ENCODE measurements at places on chromosomes 7 and 10.

DNA sequence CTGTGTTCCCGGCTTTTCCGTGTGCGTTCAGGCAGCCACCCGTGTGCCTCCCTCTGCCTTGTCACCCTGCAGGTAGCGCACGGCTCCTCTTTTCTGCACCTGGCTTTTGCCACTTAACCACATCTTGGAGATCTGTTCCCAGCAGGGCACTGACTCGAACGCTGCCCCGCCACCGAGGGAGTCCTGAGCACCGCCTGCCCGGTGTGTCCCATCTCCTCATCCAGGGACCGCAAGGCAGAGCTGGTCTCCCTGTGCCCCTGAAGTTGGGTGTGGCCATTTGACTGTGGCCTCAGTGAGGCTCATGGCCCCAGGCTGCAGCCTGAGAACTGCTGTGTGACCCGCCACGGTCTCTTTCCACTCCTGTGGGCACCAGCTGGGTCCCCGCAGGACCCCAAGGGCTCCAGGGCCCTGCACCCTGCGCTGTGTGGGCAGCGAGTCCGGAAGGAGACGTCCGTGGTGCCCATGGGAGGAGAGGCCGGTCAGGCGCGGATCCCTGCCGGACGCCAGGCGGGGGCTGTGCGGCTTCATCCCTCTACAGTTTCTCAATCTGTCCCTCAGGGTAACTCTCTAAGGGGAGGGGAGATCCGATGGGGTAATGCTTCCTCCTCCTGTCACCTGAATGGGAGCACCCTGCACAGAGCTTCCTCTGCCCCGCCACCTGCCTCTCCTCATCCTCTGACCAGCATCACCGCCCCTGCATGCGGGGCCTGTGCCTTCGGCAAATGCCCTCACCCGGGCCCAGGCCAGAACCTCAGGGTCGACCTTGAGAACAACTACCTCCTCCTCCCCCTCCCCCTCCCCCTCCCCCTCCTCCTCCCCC is 1.8 kb upstream of the INTS1 start:
- no peak for DNase-seq

DNA sequence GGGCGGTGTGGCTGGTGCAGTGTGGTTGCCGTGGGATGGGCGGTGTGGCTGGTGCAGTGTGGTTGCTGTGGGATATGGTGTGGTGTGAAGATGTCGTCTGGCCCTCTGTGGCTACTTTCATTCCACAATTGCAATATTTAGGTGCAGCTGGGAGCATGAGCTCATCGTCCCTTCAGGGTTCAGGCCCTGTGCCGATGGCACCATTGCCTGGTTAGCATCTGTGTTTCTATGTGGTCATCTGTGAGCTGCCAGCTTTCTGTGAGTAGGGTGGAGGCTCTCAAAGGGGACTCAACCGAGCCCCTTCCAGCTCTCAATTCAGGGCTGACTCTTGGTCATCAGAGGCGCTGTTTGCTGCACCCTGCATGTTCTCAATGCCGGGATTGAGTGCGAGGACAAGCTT is 3.6 kb downstream of the ADGRA1 start:
- DNase-seq = no peak

GRCh38 chr7:82477733-82478515 is 34.3 kb upstream of the CACNA2D1 start:
- DNase-seq = no peak

GRCh38 chr10:51642581-51642980 is 56.8 kb downstream of the CSTF2T start:
- no peak for DNase-seq

GRCh38 chr10:70950037-70950436 is 61.7 kb upstream of the PCBD1 start:
- DNase-seq = no peak

DNA sequence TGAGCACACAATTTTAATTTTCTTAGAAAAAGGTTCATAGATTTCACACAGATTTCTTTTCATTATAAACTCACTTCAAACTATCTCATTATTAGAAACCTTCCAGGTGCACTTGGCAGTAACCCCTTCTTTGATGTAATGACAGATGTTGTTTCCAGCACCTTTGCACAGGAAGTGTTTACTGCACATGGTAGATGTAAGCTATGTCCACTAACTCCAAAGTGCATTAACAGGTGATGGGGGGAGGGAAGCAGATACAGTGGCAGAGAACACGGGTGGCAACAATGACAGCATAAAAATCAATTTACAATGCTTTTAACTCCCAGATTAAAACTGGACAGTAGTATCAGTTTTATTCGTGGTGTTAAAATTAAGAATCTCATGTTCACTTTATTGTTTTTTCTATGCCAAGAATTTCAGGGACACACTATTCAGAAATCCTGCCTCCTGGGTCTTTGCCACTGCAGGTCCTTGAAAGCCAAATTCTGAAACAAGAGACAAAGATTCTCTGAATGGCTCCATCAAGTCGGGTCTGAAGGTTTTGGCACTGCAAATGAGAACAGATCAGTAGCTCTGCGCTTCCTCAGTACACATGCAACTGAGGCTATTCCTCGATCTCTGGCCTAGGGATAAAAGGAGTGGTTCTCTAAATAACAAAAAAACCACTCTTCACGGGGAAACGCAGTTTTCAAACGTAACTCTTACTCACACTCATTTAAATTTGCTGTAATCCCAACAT is 187.7 kb downstream of the JAZF1 start:
- no peak for DNase-seq

DNA sequence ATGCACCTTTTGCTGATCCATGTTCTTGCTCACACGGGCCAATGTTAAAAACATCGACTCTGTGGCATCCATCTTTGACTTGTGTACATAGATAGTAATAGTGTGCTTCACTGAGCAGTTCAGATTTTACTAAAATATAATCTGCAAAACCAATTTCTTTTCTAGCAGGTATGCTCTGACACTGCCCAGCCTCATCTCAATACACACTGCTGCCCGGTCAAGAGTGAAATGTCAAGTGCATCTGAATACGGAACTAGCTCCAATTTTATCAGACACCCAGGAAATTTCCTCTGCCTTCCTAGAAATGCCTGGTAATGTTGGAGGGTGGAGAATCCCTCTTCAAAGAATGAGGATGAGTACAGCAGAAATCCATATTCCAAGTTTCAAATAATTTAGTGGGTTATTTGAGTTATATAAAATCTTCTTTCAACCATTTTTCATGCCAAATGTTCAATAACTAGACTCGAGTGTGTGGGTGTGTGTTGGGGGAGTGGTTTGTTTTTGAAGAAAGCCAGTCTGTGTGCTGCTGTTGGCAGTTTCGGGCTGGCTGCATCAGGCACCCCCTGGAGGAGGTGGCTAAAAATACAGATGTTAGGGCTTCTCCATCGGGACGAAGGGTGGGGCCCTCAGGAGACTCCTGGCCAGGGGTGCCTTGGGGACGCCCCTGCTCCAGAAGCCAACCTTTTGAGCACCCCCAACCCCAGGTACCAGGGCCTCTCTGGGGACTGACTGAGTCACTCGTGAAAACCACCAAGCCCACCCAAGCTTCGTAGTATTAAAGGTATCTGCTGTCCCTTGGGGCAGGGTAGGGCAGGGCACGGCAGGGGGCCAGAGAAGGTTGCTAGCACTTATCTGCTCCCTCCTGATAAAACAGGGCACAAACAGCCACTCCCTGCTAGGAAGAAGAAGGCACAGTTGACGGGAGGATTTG is 15.4 kb downstream of the CTBP2 start:
- DNase-seq = no peak

- peak; percentile 95 for DNase-seq
Measured at GRCh38 chr7:13981070-13981469, 8.4 kb downstream of the ETV1 start.

- no peak for DNase-seq
Measured at GRCh38 chr7:114085592-114086501, 167.0 kb upstream of the PPP1R3A start.

GRCh38 chr7:131284702-131285419 is 42.8 kb upstream of the MKLN1 start:
- no peak for DNase-seq

GRCh38 chr10:84523526-84523925 is 195.1 kb downstream of the CCSER2 start:
- DNase-seq = no peak

GRCh38 chr10:3542185-3542611 is 242.8 kb downstream of the KLF6 start:
- DNase-seq = peak; percentile 77

GRCh38 chr10:118977022-118977599 is 52.4 kb upstream of the NANOS1 start:
- DNase-seq = no peak

DNA sequence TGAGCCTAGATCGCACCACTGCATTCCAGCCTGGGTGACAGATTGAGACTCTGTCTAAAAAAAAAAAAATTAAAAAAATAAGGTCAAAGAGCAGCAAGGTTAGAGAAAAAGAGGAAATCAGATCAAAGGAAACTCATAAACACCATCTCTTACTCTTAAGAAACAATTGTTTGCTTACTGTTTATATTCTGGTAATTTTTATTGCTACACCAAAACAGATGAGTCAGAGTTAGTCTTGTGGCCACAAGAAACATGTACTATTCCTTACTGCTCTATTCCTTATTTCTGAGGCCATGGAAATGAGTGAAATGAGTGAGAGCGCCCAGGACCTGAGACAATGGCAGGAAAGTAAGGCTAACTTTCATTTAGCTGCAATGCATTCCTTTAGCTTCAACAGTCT is 387.3 kb downstream of the HPSE2 start:
- DNase-seq = no peak

DNA sequence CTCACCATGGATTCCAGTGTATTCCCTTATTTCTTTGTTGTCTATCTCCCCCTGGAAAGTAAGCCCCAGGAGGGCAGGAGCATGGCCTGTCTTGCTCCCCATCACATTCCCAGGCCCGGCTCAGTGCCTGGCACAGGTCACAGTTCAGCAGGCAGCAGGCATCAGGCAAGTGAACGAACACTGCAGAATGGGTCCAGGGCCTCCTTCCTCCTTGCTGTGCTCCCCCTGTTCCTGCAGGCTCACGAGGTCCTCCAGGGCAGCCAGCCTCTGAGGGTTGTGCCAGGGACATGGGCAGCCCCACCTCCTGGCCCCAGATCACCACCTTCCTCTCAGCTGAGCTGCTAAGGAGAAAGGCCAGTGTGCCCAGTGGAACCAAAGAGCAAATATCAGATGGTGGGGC is 41.8 kb downstream of the PDLIM1 start:
- no peak for DNase-seq

- DNase-seq = no peak
Measured at GRCh38 chr7:1938788-1939433, 268.8 kb downstream of the ELFN1 start.

- no peak for DNase-seq
Measured at GRCh38 chr7:34946486-34946885, 90.8 kb downstream of the DPY19L1 start.

DNA sequence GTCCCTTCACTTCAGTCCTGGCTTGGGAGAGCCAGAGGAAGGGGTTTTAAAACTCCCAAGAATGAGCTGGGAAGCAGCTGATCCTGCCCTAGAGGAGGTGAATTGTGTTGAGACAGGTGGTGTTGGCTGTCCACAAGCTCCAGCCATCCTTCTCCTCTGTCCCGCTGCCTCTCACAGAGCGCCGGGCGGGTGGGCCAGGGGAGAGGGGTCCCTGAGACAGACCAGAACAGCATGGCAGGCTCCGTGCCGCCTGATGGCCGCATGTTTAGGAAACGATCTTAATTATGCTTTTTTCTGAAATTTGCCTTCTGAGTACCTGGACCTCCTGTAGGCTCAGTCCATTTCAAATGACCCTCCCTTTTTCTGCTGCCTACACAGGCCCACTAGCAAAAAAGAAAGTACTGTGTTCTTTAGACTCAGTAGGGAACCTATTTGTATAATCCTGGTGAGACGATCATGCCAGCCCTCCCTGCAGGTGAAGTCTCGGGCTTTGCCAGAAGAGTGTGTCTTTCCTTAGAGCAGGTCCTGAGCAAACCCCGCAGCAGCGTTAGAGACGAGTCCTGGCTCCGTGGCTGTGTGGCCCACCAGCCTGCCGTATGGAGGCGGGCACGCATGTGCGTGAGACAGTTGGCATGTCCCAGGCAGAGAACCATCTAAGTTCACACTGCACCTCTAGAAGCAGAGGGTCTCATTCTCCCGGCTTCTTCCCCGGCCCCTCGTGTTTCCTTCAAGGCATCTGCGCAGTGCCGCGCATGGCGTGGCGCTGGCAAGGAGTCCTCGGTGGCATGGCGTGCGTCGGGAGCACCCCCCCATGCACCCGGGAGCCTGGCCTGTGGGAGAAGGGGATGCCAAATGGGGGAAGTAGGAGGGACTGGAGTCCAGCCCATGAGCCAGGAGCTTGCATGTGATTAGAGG is 26.3 kb upstream of the PWWP2B start:
- DNase-seq = no peak

DNA sequence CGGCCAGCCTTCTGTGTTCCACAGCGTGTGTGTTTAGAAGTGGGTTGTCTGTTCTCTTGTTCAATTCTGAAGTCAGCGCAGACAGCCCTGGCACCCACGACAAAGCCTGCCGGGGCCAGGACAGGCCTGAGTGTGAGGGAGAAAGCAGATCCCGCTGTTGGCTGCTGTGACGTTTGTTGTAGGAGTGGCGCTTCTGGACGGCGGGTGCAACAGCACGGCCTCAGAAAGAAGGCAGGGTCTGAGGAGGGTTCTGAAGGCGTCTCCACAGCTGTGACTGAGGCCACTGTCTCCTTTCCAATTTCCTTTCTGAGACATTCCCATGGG is 76.2 kb downstream of the VIPR2 start:
- DNase-seq = no peak

DNA sequence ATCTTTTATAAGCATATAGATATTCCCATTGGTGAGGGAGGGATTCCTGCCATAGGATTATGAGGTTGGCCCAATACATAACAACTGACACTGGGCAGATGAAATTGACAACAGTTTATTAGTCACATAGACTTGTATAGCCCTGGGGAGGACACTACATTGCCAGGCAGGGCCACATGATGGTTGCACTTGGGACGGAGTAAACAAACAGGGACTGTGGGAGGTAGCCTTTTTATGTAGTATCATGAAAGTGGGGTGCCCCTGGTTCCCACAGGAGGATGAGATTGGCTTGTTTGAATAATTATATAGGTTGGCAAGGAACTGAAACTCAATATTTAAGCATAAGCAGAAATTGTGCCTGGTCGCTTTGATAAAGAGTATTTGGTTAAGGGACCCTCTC is 23.5 kb downstream of the TRIM24 start:
- DNase-seq = no peak

DNA sequence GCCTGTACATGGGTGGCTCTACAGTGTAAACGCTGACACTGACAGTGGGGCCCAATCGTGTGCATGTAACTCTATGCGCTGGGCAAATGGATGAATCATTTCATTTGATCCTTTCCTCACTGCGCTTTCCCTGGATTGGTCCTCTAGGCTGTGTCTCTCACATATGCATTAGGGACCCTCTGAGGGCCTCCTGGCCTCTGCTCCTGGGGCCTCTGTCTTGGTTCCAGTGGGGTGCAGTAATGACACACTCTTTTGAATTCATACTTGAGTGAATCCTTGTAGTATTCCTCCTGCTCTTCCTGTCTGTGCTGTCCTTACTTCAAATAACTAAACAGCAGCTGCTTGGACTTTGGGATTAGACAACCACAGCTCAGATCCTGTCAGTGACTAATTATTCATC is 176.5 kb upstream of the ADO start:
- no peak for DNase-seq

DNA sequence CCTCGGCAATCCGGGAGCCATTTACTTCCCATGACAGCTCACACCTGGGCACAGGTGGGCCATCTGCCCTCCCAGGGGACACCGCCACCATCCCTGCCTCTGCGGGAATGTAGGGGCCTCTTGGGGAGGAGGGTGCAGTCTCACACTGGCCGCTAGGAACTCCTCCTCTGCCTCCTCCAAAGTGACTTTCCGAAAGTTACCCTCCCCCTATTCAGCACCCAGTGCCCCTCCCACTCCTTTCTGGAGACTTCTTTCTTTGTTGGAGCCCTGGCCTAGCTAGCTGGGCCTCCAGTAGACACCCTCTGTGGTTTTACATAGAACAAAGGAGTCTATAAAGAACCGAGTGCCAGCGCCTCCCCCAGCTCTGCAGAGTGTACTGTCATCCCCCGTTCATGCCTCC is 45.8 kb upstream of the MNX1 start:
- DNase-seq = no peak
